ENCODE measurements at places on chromosomes 2 and 18.

DNA sequence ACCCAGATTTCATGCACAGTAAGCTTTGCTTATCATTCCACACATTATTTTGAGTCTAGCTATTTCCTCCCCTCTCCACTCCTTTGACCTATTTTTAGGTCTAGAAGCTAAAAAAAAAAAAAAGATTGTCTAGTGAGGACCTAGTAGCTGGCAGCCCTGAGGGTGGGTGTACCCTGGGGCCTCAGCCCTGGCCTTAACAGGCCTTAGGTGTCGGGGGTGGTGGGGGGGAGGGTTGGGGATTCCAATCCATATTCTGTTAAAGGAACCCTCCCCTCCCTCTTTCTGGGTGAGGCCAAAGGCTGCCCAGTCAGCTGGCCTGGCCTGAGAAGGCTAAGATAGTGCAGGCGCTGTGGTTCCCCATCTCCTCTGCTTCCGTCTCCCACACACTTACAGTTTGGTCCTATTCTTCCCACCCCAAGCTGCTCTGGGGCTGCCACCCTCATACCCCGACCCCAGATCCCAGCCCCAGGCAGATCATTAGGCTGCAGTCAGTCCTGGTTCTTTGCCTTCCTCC lies 65.5 kb upstream of the HK2 start:
- DNase-seq, result no peak

- no peak for DNase-seq
These were observed 164.8 kb downstream of the RIT2 start for GRCh38 chr18:42950732-42951131.

- no peak for DNase-seq
These were observed 156.7 kb downstream of the QPCT start for GRCh38 chr2:37501113-37501512.

GRCh38 chr2:169082995-169083394 lies 13.6 kb downstream of the DHRS9 start:
- DNase-seq, result no peak

- no peak for DNase-seq
These were observed 1464.9 kb downstream of the SUCLG1 start for GRCh38 chr2:82994151-82994550.

GRCh38 chr2:163155279-163155883 lies 316.8 kb upstream of the KCNH7 start:
- DNase-seq, result no peak

DNA sequence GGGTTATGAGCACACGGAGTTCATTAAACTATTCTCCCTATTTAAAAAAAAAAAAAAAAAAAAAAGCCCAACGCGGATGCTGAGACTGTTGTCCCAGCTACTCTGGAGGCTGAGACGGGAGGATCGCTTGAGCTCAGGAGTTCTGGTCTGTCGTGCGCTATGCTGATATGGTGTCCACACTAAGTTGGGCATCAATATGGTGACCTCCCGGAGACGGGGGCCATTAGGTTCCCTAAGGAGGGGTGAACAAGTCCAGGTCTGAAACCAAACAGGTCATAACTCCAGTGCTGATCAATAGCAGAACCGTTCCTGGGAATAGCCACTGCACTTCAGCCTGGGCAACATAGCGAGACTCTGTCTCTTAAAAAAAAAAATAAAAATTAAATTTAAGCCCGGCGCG lies 12.9 kb upstream of the ANKRD53 start:
- no peak for DNase-seq

GRCh38 chr2:25928668-25929067 lies 50.4 kb upstream of the ASXL2 start:
- no peak for DNase-seq

- no peak for DNase-seq
These were observed 18.6 kb downstream of the THADA start for GRCh38 chr2:43576981-43577892.

DNA sequence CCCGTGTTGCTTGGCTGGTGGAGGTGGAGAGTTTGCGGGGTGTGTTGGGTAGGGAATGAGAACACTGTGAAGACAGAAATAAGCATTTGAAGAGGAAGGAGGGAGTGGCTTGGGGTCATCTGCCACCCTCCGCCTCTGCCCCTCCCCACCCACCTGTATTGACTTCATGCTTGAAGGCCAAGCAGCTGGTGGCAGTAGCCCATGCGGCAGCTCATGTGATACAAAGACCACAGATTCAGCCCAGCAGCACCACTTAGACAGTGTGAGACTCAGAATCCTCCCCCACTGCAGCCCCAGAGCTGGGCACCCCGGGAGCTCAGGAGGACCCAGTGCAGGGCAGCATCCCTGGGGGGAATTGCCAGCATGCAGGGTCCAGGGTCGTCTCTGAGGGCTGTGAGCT lies 15.4 kb downstream of the NPPC start:
- no peak for DNase-seq

DNA sequence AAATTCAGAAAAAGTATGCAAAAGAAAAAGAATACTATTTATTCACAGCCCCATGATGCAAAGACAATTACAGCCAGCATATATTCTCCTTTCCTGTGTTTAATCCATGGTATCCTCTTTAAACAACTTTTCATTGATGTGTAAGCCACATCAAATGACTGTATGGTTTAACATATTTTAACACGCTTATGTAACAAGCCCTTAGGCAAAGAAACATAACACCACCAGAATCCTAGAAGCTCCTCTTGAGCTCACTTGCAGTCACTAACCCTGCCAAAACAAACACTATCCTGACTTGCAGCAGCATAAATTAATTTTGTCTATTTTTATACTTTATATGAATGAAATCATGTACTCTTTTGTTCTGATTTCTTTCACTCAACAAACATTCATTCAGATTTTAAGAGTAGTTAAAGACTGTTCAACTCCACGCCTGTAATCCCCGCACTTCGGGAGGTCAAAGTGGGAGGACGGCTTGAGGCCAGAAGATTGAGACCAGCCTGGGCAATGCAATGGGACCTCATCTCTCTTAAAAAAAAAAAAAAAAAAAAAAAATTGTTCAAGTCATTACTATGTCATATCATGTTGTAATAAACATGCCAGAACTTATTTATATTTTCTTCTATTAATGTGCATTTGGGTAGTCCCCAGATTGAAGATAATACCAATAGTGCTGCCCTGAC lies 226.3 kb downstream of the NBAS start:
- DNase-seq, result no peak

- no peak for DNase-seq
These were observed 534 bp upstream of the SOCS6 start for GRCh38 chr18:70288171-70288850.

DNA sequence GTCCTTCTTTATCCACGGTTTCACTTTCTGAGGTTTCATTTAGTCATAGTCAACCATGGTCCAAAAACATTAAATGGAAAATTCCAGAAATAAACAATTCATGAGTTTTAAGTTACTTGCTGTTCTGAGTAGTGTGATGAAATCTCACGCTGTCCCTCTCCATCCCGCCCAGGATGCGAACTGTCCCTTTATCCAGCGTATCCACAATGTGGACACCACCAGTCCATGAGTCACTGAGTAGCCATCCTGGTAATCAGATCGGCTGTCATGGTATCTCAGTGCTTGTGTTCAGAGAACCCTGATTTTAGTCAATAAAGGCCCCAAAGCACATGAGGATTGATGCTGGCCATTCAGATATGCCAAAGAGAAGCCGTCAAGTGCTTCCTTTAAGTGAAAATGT lies 3.7 kb downstream of the SP140L start:
- DNase-seq, result no peak

GRCh38 chr2:239544918-239545465 lies 144.2 kb upstream of the HDAC4 start:
- no peak for DNase-seq

GRCh38 chr2:60531701-60532133 lies 21.7 kb downstream of the BCL11A start:
- DNase-seq, result no peak

GRCh38 chr2:225779829-225780228 lies 380.3 kb downstream of the NYAP2 start:
- no peak for DNase-seq

GRCh38 chr2:199439066-199439465 lies 18.7 kb downstream of the SATB2 start:
- no peak for DNase-seq

- DNase-seq, result no peak
These were observed 70.4 kb upstream of the ST6GAL2 start for GRCh38 chr2:106956416-106956815.

DNA sequence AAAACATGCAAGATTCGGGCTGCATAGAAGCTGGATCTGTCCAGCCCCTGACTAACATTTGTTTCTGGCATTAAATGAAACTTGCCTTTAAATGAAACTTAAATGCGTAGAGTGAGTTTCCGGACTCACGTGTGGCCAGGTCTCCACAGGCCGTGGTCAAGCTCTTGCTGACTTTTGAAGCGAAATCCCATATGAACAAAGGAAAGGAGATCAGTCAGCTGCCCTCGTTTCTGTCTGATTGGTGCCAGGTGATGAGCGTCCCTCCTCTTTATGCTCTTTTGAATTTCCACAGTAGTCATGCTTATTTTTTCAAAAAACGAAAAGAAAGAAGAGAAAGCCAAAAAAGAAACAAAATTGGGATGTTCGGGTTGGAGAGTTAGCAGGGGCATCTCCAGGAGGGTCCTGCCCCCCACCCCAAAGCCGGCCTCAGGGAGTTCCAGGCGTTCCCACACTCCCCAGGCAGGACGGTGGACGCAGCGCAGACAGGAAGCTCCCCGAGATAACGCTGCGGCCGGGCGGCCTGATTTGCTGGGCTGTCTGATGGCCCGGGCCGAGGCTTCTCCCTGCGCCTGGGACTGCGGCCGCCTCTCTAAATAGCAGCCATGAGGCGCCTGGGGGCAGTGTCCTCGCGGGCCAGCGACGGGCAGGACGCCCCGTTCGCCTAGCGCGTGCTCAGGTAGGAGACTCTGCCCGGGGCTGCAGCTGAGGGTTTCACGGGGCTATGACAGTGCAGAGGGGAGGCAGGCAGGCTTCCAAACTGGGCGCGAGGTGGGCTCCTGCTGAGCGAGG lies at the start of gene COLEC11:
Gene COLEC11 (plus strand): TSS at position 620 of the 789 bp plus-strand sequence. CDS start 9,229 bp downstream, outside the sequence.
- DNase-seq, result no peak

GRCh38 chr2:1867141-1867540 lies 122.8 kb upstream of the PXDN start:
- DNase-seq, result no peak

DNA sequence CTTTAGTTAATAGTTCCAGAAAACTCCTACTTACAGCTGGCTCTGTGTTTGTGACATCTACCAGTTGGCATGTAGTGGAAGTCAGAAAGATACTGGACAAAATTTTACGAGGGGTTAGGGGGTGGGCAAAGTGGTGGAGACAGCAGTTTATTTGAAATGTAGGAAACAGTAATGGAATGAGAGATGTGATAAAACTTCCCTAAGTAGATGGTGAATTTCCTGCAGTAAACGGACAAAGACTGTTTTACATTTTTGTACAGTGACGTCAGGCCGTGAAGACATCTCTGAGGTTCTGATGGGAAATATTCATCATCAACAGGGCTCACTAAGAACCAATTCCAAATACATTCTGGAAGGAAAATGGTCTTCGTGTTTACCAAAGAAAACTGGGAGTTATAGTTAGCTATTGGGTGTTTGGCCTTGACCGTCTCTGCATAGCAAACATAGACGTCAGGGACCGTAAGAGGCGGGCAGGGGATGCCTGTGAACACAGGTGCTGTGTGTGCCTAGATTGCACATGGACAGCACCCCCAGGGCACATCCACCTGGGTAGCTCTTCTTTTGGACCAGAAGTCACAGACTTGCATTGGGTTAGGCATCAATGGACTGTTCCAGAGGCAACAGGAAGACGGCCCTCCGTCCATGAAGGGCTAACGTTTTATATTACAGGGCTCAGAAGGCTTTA lies 131.5 kb downstream of the ZNF516 start:
- DNase-seq, result no peak

DNA sequence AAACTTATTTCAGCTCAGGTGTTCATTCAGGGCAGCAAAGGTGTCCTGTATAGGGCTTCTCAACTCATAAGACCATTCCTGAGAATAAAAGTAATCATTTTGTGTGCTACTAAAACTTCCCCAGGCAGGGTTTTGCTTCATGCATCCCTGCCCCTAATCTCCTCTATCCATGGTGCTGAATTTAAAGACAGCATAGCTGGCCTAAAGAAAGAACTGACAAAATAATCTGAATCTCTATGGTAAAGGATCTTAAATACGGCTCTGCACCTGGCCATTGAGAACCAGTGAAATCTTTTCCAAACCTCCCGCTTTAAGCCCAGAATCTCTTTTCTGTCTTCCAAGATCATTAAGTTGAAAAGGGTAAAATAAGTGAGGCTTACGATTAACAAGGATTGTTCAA lies 292.1 kb upstream of the KLHL29 start:
- DNase-seq, result no peak

GRCh38 chr2:103605071-103605780 lies 843.4 kb downstream of the TMEM182 start:
- no peak for DNase-seq

GRCh38 chr2:130754811-130755210 lies 529 bp upstream of the AMER3 start:
- no peak for DNase-seq

DNA sequence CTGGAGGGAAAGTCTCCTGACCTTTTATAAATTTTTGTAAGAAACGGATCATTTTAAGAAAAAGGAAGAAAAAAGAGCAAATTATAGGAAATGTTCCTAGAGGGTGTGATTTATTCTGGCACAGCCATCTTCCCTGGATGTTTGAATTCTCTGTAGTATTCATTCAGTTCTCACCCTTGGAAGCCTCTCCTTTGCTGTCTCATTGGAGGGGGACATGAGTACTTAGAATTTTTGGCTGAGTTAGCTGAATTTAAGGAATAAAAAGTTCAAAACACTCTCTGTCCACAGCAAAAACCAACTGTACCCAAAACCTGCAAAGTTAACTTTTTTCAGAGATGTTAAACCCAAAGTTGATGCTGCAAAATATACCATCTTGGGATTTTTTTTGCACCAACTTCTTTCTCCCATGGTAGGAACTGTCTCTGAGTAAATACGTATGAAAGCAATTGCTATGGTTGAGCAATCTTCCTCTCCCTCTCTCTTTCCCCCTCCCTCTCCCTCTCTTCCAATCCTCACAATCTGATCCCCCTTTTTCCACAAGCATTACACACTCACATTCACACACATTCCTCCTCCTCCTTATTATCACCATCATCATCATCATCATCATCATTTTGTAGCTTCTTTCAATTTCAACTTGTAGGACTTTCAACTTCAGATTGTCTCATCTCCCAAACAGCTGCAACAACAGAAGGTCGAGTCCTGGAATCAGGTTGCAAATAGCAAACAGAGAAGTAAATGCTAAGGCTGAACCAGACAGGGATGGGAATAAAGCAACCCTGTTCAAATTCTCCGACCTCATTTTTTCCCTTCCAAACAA lies 183.7 kb downstream of the GFPT1 start:
- DNase-seq, result no peak

GRCh38 chr2:23029951-23030350 lies 355.0 kb upstream of the KLHL29 start:
- DNase-seq, result no peak

DNA sequence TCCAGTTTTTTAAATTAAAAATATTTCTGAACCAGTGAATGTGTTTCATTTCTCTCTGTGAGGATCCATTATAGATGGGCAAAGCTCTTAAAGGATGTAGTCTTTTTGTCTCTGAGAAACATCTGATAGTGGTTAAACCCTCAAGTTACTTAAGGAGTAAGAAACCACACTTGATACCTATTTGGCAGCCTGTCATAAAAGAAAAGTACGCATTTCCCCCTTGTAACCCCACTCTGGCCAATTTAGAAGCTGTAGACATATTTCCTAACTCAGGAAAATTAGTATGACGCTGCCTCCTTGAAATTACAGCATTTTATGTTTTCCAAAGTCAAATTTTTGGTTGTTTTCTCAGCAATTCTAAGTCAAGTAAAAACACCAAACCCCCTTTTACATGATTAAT lies 2.0 kb downstream of the STAT4 start:
- no peak for DNase-seq

Measured in esophagus squamous epithelium (tissue), 5 donors.